ENCODE measurements at places on chromosomes 13 and 19. TPM values are rescaled to one million over a fixed set of nuclear protein-coding genes. Genes with fewer than 3 reads are reported as not detected.

The PPM1N gene
- 5.1 TPM for total RNA-seq

The PLK5 gene
- not detected for total RNA-seq

The CEACAM4 gene
- not detected for total RNA-seq

The IFNL1 gene
- total RNA-seq: not detected

The ACP5 gene
- total RNA-seq: not detected

The ZNF878 gene
- total RNA-seq: not detected

The SPACA4 gene
- not detected for total RNA-seq

The GAPDHS gene
- not detected for total RNA-seq
